ENCODE measurements at places on chromosomes 16 and 17.

DNA sequence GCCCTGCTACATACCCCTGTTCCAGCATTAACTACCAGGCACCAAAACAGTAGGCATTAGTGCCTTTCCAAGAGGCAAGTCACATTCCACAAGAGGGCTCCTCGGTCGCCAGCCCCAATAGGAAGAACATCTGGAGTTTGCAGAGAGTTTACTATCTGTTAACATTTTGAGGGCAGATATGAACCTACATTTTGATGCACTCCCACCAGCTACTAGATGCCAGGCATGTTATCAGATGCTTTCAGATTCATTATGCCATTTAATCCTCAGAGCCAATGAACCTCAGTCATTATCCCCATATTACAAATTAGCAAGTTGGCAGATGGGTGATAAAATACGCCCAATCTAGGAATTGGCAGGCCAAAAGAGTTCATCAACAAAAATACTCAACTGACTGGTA is 4.2 kb upstream of the CMTM2 start:
- no peak for DNase-seq

GRCh38 chr17:20267459-20267842 is 199.9 kb downstream of the LGALS9B start:
- peak; percentile 31 for DNase-seq

DNA sequence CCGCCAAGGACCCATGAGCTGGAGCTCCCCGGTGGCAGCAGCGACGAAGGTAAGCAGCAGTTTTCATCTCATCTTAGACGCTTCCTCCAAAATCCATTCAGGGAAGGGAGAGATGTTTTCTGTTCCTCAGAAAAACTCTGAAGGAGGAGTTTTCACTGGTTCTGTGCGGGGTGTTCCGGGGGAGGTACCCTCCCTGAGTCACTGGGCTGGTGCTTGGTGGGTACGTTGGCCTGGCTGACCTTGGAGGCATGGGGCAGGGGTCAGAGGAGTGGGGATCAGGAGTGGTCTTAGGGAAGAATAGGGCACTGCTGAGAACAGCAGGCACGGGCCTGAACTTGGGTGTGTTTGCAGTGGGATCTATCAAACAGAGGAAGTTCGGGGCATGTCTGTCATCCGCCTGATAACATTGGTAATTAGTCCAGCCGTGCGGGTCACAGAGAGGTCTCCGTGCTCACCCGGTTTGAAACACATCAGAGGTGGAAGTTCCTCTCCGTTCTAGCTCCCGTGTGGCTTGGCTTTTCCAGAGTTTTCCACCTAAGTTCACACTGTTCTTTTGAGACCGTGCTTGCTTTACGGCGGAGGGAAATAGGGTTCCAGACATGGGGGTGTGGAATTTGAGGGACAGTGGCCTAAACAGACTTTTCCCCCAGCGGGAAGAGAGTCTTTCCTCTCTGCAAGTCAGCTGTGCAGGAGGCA is 59.6 kb upstream of the CIBAR2 start:
- DNase-seq: no peak

DNA sequence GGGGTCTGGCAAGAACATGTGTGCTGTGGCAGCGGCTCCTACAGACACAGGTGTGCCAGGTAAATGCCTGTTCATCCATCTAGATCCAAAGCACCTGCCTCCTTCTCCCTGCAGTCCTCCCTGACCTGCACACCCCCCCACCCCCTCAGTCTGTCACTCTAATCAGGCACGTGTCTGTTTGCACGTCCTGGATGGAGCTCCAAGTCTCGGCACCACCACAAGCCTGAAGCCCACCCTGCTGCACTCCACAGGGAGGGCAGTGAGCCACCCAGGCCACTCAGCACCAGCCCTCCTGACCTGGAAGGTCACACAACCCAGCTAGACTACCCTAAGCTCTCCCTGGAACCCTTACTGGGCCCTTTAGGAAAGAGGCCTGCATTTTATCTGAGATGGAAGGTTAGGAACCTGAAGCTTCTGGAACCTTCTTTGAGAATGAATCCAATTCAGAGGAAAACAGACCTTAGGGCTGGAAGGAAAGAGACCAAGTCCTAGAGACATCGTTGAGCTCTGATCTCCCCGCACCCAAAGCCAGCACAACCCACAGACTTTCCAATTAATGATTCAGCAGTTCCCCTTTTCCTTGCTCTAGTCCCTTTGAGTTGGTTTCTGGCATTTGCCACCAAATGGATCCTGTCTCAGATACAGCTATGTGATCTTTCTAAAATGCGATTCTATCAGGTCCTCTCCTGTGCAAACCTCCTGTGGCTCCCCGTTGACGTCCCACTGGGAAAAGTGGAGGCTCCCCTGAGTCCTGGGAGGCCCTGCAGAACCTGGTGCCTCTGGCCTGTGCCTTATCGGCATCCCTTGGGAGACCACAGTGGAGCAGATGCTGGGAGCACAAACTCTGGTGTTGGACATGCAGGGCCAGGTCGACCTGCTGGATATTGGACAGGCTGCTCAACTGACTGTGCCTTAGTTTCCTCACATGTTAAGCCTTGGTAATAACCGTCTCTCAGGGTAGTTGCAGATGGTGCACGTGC is 67.9 kb downstream of the PRMT7 start:
- no peak for DNase-seq

DNA sequence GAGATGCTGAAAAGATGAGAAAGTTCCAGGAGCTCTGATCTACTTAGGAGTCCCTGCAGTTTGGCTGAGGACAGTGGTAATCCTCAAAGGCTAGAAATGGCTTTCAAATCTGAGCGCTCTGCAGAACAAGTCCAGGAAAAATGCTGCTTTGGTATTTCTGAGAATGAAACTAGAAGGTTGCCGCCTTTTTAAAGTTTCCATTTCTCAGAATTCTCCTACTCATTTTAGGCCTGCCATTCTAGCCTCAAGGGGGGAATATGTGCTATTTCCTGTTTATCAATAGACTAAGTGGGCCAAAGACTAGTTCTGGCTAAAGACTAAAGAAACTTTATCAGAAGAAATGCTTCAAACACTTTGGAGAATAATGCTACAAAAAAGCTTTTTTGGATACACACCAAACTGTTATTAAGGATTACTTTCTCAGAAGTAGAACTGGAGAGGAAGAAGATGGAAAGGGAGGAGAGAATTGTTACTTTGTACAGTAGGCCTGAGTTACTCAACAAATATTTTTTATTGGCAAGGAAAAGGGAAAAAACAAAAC is at the start of gene SLFN12L:
SLFN12L (minus strand) TSS at position 78 of the 541 bp plus-strand sequence. CDS start 15,314 bp downstream, outside the sequence.
- no peak for DNase-seq

DNA sequence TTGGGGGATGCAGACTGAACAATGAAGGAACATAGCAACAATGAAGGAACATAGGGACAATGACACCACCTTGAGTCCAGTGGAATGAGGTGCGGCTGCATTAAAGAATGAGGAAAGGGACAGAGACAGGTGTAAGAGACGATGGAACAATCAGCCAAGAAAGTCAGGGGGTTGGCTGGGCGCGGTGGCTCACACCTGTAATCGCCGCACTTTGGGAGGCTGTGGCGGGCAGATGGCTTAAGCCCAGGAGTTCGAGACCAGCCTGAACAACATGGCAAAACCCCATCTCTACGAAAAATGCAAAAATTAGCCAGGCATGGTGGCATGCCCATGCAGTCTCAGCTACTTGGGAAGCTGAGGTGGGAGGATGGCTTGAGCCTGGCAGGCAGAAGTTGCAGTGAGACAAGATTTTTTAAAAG is 13.6 kb upstream of the CBFB start:
- DNase-seq: peak; percentile 27

DNA sequence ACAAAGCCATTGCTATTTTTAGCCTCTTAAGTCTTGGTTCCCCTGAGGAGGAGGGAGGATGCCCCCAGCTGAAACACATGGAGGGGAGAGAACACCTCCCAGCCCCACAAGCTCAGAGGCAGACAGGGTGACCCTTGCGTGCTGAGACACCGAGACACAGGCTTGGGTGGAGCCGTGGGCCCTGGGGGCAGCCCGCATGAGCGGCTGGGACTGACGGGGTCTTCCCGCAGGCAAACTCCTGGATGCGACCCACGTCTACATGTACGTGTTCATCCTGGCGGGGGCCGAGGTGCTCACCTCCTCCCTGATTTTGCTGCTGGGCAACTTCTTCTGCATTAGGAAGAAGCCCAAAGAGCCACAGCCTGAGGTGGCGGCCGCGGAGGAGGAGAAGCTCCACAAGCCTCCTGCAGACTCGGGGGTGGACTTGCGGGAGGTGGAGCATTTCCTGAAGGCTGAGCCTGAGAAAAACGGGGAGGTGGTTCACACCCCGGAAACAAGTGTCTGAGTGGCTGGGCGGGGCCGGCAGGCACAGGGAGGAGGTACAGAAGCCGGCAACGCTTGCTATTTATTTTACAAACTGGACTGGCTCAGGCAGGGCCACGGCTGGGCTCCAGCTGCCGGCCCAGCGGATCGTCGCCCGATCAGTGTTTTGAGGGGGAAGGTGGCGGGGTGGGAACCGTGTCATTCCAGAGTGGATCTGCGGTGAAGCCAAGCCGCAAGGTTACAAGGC is 9.8 kb downstream of the SLC16A3 start:
- DNase-seq: no peak

DNA sequence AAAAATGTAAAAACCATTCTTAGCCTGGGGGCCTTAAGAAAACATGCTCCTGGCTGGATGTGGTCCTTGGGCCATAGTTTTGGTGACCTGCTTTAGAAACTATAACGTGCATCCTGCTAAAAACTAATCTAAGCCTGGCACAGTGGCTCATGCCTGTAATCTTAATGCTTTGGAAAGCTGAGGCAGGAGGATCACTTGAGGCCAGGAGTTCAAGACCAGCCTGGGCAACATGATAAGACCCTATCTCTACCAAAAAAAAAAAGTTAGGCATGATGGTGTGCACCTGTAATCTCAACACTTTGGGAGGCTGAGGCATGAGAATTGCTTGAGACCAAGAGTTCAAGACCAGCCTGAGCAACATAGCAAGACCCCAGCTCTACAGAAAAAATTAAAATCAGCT is 183.8 kb upstream of the CHMP6 start:
- DNase-seq: no peak

GRCh38 chr17:6577686-6578263 is 21.4 kb upstream of the PITPNM3 start:
- DNase-seq: no peak

- DNase-seq: peak; percentile 94
These were observed 150.7 kb downstream of the SOCS1 start for GRCh38 chr16:11105038-11105903.

- DNase-seq: no peak
These were observed 708 bp upstream of the CPPED1 start for GRCh38 chr16:12804395-12804794.

DNA sequence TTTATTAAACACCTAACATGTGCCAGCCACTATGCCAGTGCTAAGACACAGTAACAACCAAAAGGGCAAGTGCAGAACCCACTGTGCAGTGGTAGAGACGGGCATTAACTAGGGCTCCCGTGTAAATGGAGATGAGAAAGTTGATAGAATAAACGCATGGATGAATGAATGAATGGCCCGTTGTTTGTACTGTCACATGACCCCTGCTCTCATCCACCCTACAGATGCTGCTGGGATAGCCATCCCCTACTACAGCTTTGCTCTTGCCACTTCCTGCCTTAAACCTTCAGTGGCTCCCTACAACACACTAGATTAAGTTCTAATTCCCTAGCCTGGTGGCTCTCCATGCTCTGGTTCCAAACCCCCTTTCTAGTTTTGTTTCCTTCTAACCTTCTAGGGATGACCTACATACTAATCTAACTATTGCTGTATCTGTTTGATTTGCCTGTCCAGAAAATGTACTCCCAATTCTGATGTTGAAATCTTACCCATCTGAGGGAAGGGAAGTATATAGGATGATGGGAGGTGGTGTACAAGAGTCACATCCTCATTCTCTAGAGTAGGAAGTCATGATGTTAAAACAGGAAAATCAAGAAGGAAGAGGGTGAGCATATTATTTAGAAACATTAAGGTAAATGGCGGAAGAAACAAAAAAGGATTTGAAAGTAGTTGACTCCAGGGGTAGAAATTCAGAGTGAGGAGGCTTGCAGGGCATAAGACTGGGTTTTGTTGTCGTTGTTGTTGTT is 11.4 kb upstream of the TNRC6C start:
- no peak for DNase-seq

DNA sequence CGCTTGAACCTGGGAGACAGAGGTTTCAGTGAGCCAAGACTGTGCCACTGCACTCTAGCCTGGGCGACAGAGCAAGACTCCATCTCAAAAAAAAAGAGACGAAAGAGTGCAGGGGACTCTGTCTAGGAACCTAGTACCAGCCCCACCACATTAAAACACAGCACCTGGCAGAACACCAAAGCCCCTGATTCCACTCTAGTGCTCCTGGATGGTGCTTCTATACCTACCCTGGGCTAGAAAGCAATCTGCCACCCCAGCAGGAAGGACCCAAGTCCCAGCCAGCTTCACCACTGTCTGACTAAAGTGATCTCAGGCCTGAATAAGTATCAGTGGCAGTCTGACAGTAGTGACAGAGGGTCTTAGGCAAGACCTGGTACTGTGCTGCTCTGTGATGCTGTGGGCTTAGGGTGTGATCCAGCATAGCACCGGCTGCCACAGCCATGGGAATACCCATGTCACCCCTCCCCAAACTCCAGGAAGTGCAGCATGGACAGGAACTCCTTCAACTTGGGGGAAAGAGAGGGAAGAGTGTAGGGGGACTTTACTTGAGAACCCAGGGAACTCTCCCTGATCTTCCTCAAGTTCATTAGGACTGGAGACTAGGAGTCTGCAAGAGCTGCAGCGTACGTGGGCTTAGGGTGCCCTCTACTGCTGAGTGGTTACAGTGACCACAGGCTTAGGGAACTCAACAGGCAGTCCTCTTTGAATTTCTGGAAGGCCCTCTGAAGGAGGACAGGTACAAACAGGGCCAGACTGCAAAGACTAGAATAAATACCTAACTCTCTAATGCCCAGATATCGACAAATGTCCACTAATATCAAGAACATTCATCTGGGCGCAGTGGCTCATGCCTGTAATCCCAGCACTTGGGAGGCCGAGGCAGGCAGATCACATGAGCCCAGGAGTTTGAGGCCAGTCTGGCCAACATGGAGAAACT is 30.0 kb upstream of the RNF43 start:
- peak; percentile 79 for DNase-seq

- DNase-seq: peak; percentile 24
These were observed 16.2 kb downstream of the MYLK3 start for GRCh38 chr16:46731691-46732555.

DNA sequence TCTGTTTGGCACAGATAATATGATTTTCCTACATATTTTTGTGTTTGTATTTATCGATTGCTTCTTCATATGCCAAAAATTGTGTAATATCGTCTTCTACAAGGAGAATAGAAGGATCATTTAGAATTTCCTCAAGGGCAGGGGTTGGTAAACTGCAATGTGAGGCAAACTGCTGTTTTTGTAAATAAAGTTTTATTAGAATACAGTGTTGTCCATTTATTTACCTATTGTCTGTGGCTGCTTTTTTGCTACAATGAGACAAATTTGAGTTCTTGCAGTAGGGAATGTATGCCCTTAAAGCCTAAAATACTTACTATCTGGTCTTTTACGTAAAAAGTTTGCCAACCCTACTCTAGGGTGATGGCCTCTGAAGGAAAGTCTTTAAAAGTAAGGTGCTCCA is 509.5 kb downstream of the TMEM114 start:
- no peak for DNase-seq
